ENCODE measurements at places on chromosomes 12 and 14. TPM values are rescaled to one million over a fixed set of nuclear protein-coding genes. Genes with fewer than 3 reads are reported as not detected.
A peak's percentile ranks its signal among the peaks of the same experiment; 100 is the strongest.

GRCh38 chr14:51780741-51781140, 79.7 kb upstream of the GNG2 start:
- peak; percentile 30 for DNase-seq

GRCh38 chr14:26873362-26873960, 275.6 kb upstream of the NOVA1 start:
- no peak for DNase-seq

DNA sequence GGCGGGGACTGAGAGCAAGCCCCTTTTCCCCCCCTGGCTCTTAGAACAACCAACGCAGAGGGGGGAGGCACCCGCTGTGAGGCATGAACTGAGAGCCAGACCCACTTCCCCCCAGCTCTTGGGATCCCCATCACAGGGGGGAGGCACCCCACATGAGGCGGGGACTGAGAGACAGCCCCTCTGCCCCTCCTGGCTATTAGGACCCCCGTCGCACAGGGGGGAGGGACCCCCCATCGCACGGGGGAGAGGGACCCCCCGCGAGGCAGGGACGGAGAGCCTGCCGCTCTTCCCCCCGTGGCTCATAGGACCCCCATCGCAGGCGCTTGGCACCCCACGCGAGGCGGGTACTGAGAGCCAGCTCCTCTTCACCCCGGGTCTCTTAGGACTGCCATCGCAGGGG, 195.8 kb upstream of the PZP start:
- DNase-seq, result no peak

- DNase-seq, result no peak
Observed at GRCh38 chr14:65850429-65851135, 438.1 kb downstream of the FUT8 start.

DNA sequence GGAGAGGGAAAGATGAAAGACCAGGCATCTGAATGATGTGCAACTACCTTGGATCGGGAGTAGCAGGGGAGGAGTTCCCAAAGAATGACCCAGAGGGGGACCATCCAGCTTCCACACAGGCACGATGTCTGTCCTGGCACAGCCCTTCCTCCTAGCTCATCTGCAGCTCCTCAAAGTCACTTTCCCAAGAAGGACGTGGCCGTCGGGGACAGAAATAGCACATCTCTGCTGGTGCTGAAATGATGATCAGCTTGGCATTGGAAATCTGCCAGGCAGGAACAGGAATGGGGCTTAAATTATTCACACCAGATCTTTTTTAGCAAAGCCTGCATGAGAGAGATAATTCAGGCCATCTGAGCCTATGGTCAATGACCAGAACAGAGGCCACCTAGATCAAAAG, 41.7 kb downstream of the TSPAN11 start:
- no peak for DNase-seq

VRTN gene
- total RNA-seq, result not detected

RHOJ gene
- total RNA-seq, result 0.43 TPM

Data from fibroblast of villous mesenchyme (primary cell).